ENCODE measurements at places on chromosomes 6 and 20.
A peak's percentile ranks its signal among the peaks of the same experiment; 100 is the strongest.

DNA sequence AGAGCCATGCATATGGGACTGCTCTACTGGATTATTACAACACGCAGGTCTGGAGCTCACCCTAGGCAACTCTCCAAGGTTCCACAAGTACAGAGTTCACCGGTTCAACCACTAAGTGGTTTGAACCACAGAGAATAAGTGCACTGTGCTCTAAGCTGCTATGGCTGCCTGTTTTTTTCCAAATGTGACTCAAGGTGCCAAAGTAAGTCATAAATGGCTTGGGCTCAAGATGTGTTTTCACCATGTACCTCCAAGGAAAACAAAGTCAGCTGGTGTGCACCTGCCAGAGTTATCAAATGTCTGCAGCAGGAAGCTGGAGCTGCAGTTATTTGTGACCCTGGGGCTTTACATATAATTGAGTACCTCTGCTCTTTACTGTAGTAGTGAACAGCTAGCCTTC lies 76.7 kb downstream of the PREP start:
- peak; percentile 58 for DNase-seq

DNA sequence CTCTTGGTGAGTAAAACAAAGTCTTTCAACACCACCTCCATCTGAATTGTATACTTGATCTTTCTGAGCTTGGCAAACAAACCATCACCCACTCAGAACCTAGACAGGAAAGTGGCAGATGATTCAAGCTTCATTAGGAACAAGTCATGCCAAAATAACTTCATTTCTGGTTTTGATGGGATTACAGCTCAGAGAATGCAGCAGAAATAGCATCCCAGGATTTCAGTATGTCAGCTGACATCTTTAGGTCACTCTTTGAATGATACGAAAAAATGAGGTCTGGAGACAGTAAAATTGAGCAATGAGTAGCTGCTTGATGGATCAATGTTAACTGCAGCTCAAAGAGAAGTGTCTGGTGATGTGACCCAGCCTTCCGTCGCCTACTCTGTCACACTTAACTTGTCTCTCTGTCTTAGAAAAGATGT lies 92.4 kb downstream of the GJA10 start:
- DNase-seq: no peak

GRCh38 chr6:111469543-111469942 lies 13.5 kb downstream of the REV3L start:
- no peak for DNase-seq

DNA sequence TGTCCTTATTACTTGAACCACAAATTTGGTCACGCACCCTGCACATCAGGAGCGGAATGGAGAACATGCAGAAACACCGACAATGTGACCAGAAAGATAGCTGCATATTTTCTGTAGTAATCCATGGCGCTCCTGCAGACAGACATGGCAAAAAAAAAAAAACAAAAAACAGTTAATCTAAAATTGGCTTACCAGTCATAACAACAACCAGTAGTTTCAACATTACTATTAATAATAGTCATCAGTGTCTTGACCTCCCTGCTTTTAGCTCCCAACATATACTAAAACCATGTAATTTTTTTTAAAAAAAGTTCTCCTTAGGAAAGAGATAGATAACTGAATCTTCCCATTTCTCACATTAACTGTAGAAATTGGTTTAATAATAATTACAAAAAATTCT lies 6.8 kb downstream of the CGA start:
- no peak for DNase-seq

DNA sequence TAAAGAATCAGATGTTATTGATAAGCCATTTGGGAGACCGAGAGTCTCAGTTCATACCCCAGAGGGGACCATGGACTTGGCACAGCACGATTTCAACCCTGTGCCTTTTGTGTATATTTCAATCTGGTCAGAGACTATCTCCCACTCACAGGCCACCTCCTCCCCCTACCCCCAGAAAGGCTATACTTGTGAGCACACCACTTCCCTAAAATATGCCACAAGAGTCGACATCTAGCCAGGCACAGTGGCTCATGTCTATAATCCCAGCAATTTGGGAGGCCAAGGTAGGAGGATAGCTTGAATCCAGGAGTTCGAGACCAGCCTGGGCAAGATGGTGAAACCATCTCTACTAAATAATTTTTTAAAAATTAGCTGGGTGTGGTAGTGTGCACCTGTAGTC lies 13.6 kb upstream of the TCF15 start:
- no peak for DNase-seq

- DNase-seq: no peak
These were observed 27.7 kb downstream of the PTPRA start for GRCh38 chr20:2900845-2901592.

GRCh38 chr20:49819702-49820101 lies 7.1 kb downstream of the SLC9A8 start:
- no peak for DNase-seq

GRCh38 chr6:166736634-166737033 lies 109.6 kb upstream of the RPS6KA2 start:
- DNase-seq: no peak

GRCh38 chr6:75620381-75621304 lies 19.0 kb downstream of the SENP6 start:
- DNase-seq: no peak

DNA sequence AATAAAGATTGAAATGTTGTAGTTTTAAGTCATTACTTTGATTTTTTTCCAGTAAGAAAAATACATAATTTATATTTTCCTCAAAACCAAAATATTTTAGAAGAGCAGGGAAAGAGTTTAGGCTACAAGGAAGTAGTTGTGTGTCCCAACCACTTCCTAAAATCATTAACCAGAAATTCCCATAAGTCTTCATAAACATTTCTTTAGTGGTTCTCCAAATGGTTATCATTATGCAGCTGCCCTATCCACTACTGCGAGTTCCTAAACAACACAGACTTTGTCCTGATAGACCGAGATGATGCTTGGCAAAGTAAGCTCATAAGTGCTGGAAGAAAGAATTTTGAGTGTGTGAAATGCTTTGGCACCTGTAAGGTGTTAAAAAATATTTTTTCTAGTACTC lies 93.6 kb downstream of the ARMC2 start:
- DNase-seq: no peak

DNA sequence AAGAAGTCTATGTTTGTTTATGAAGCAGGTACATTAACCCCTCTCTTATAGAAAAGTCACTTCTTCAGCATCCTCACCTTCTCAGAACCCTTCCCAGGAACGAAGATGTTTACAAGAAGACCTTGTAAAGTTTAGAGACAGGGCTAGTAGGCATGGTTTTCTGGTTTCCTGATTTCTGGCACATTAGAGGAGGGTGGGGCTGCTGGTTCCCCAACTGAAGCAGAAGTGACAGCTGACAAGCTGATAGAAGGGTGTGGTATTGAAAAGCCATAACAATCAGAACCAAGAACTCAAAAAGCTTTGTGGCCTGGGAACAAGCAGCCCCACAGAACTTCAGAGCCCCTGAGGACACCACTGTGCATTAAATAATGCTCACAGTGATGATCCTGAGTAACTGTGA lies 91.2 kb downstream of the RTN4IP1 start:
- DNase-seq: no peak

GRCh38 chr6:91482498-91482897 lies 895.6 kb upstream of the MAP3K7 start:
- DNase-seq: no peak

Data from NCI-H187 (cell line).